ENCODE measurements at places on chromosomes 6 and 20.

- DNase-seq: no peak
Measured at GRCh38 chr6:96073555-96073954, 57.8 kb downstream of the FUT9 start.

GRCh38 chr6:79525272-79526100 lies 11.7 kb downstream of the LCA5 start:
- peak; percentile 87 for DNase-seq

- no peak for DNase-seq
Measured at GRCh38 chr6:34235307-34236130, 1.2 kb upstream of the HMGA1 start.

GRCh38 chr6:16519265-16520242 lies 241.7 kb downstream of the ATXN1 start:
- peak; percentile 15 for DNase-seq

GRCh38 chr6:146871611-146872425 lies 273.0 kb downstream of the ADGB start:
- DNase-seq: no peak

GRCh38 chr6:135451617-135452190 lies 45.8 kb downstream of the AHI1 start:
- peak; percentile 79 for DNase-seq

GRCh38 chr6:41684311-41685180 lies 46.3 kb downstream of the MDFI start:
- DNase-seq: no peak

DNA sequence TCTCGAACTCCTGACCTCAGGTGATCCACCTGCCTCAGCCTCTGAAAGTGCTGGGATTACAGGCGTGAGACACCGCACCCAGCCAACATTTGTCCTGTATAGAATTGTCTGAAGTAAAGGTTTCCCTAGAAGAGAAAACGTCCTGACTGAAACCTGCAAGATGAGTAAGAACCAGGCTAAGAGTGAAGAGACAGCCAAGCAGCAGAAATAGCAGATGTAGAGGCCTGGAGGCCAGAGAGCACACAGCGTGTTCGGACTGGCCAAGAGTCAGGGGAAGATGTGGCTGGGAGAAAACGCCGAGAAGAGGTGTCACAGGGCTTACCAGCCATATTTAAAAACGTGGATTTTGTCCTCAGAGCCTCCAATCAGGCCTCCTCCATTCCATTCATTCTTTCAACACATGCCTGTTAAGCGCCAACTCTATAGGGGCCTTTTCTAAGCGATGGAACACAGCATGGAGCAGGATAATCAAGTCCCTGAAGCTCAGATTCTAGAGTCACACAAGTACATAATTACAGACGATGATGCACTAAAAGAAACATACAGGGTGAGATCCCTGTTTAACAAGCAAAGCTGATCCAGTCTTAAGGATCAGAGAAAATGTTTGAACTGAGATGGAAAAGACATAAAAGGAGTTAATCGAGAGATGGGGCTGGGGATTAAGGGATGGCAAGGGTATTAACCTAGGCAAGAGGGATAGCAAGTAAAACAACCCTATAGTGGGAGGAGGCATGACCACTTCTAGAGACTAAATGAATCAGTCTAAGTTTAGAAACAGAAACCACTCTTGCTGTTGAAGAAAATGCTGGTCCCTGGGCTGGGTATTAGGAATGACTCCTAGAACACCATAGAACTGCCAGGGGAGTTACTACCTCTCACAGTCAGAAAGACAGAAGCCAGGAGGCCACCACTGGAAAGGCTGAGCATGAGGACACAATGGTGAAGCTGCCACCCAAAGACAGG lies 4.8 kb downstream of the ZCCHC3 start:
- DNase-seq: no peak

- DNase-seq: peak; percentile 80
Measured at GRCh38 chr6:6890400-6890858, 217.3 kb upstream of the RREB1 start.

DNA sequence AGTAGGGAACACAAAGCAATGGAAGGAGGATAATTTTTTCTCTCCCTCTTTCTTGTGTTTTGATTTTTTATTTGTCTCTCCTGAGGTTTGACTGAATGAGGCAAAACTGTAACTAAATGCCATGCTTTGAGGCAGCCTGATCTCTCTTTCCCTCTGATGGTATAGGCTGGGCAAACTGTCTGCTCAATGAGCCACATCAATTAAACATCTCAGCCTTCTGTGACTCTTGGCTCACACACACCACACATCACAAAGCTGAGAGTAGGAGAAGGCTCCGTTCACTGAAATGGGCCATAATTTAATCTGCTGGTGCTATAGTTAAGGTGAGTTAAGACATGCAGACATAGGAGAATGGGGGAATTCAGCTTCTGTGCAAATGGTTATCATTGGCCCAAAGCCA lies 28.1 kb upstream of the SCGN start:
- DNase-seq: no peak

GRCh38 chr6:155648301-155648700 lies 192.7 kb upstream of the NOX3 start:
- no peak for DNase-seq

GRCh38 chr6:33175436-33176069 lies 16.7 kb downstream of the COL11A2 start:
- no peak for DNase-seq

DNA sequence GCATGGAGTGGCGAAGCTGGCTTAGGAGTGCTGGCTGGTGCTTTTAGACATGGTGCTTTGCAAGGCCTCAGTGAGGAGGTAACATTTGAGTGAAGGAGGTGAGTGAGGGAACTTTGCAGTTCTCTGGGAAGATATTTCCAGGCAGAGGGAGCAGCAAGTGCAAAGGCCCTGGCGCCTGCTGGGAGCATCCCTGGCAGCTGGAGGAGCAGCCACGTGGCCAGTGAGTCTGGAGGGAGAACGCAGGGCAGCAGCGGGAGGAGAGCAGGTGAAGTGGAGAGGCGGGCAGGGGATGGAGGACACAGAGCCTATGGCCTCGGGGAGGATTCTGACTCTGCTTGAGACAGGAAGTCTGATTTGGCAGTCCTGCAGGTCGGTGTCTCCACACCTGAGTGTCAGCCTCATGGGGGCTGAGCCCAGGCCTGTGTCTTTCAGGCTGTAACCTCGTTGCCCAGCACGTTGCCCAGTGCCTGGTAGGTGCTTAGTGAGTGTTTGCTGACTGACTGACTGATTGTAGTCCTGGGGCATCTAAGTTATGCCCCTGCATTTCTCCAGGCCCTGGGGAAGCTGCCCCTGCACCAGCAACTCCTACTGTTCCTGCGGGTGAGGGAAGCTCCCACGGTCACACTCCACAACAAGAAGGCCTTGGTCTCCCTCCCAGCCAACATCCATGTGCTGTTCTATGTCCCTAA lies 11.0 kb upstream of the BPIFB4 start:
- no peak for DNase-seq

DNA sequence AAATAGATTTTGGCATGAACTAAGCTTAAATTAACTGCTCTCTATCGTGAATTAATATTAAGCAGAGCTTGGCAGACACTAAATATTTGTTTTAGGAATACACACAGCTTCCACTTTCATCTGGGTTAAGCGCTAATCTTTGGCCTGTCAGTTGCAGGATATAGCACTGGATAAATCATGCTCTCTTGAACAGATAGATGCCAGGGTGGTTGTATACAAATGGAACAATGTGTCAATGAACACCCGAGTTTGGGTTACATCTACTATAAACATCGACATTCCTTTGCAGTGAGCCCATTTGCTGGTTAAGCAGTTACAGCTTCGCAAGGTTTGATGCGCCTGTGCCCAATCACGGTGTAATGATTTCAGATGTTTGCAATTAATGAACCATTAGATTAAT lies 338.2 kb upstream of the ZFP64 start:
- no peak for DNase-seq

DNA sequence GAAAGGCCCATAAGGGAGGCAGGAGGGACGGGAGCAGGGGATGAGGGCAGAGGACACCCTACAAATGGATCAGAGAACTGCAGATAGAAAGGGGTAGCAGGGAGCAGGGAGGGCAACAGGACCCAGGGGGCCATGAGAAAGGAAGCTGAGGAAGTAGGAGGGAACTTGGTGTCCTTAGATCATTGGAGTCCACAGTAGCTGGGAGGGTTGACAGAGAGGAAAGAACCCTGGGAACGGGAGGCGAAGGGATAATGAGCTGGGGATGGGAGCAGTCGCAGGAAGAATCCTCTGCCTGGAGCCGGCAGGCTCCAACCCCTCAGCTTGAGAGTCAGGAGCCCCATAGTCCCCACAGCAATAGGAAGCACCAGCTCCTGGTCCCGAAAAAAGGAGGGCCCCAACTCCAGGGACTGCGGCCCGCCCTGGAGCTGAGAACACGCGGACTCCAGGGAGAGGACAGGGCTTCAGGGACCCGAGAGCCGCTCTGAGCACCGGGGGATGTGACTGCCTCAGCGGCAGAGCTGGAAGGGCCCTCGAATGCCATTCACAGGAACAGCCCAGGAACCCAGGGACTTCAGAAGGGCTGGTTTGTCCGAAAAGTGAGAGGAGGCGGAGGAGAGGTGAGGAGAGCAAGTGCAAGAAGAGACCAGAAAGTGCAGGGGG lies 32.7 kb downstream of the HLA-A start:
- no peak for DNase-seq

DNA sequence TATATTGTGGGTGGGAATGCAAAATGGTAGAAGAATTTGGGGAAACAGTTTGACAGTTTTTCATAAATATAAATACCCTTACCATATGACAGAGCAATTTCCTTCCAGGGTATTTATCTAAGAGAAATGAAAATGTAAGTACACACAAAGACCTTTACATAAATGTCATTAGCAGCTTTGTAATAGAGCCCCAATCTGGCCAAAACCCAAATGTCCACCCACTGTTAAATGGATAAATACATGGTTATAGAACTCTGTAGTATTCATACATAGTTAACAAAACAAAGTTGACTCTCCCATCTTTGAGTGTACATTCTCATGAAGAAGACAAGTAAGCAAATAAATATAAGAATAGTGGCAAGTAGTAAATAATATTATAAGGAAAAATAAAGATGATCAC lies 514.8 kb upstream of the NOX3 start:
- DNase-seq: no peak
